ENCODE measurements at places on chromosomes 16 and 17. TPM values are rescaled to one million over a fixed set of nuclear protein-coding genes. Genes with fewer than 3 reads are reported as not detected.

The AGRP gene
- total RNA-seq = not detected

GRCh38 chr17:33352526-33352925 lies 59.4 kb upstream of the ASIC2 start:
- no peak for DNase-seq
- no peak overlapping the region for H3K4me3 ChIP-seq
- H3K27me3 ChIP-seq = no peaks in the 10 kb centered on the region
- no peaks in the 10 kb centered on the region for H3K4me1 ChIP-seq

DNA sequence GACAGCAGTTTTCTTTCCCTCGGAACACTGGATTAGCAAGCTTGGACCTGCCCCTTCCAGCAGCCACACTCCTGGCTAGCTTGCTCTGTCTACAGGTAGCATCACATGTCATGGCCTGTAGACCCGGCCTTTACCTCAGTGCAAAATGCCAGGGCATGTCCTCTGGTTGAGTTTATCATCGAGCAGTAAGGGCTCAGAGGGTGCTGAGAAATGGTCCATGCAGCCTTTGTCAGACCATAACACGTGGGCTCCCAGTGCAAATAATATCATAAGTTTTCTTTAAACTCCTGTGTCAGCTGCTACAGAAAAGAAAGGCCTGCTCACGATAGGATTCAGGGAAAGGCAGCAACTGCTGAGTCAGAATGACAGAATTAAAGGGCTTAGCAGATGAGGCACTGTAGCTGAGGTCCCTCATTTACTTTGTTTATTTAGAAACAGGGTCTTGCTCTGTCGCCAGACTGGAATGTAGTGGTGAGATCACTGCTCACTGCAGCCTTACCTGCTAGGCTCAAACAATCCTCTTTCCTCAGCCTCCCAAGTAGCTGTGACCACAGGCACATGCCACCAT lies 8.0 kb upstream of the GNA13 start:
- H3K4me1 ChIP-seq = no peaks in the 10 kb centered on the region
- H3K4me3 ChIP-seq = no peak overlapping the region
- H3K27me3 ChIP-seq = no peaks in the 10 kb centered on the region
- no peaks in the 10 kb centered on the region for H3K36me3 ChIP-seq

The SNRNP25 gene
- 12.0 TPM for total RNA-seq

DNA sequence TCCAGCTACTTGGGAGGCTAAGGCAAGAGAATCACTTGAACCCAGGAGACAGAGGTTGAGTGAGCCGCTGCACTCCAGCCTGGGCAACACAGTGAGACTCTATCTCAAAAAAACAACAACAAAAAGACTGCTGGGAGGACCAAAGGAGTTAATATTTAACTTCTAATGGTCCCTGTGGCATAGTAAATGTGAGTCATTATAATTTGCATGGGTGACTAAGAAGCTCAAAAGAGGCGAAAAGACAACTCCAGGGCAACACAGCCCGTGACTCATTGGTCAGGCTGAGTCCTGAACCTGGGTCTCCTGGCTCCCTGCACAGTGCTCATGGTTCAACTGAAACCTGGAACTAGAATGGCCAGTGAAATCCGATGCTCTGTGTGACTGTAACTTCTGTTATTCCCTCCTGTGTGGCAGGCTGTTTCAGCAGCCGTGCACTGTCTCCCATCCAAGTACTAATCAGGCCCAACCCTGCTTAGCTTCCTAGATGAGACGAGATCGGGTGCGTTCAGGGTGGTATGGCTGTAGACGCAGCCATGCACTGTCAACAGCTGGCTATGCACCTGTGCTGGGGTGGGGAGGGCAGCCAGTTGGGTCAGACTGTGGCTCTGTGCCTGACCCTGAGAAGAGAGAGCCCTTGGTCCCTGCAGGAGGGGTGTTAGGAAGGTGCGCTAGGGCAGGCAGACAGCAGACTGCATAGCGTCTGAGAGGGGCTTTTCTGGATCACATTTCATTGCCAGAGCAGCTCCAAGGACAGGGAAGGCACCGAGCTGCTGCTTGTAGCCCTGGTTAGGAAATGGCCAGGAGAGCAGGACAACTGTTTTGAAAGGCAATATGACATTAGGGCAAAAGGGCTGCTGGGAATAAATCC lies 14.5 kb upstream of the GPRC5C start:
- no peak overlapping the region for H3K4me3 ChIP-seq
- H3K36me3 ChIP-seq = no peaks in the 10 kb centered on the region
- no peak overlapping the region for H3K27ac ChIP-seq
- H3K27me3 ChIP-seq = no peaks in the 10 kb centered on the region
- no peak for DNase-seq
- no peaks in the 10 kb centered on the region for H3K4me1 ChIP-seq

DNA sequence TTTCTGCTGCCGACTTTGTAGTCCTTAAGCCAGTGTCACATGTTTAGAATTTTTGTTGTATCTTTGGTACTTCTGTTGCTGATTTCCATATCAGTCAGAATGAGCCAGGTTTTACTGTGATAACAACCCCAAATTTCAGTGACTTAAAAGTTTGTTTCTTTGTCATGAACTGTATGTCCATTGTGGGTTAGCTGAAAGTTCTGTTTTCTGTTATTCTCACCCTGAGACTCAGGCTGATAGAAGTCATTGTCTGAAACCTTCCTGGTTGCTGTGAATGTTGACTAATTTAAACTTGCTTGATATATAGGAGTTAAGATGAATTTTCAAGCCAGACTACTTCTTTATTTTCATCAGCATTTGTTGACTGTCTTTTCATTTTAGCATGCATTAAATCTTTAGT lies 68.8 kb downstream of the MRTFB start:
- H3K36me3 ChIP-seq = no peaks in the 10 kb centered on the region
- no peak overlapping the region for H3K27ac ChIP-seq
- no peak for DNase-seq
- H3K4me1 ChIP-seq = no peaks in the 10 kb centered on the region
- H3K27me3 ChIP-seq = no peaks in the 10 kb centered on the region
- H3K4me3 ChIP-seq = no peak overlapping the region

- peaks cover 3% of the 10 kb centered on the region for H3K36me3 ChIP-seq
- H3K27me3 ChIP-seq = no peaks in the 10 kb centered on the region
- no peak overlapping the region for H3K4me3 ChIP-seq
- no peak for DNase-seq
Observed at GRCh38 chr17:42199416-42200011, 5.2 kb upstream of the GHDC start.

DNA sequence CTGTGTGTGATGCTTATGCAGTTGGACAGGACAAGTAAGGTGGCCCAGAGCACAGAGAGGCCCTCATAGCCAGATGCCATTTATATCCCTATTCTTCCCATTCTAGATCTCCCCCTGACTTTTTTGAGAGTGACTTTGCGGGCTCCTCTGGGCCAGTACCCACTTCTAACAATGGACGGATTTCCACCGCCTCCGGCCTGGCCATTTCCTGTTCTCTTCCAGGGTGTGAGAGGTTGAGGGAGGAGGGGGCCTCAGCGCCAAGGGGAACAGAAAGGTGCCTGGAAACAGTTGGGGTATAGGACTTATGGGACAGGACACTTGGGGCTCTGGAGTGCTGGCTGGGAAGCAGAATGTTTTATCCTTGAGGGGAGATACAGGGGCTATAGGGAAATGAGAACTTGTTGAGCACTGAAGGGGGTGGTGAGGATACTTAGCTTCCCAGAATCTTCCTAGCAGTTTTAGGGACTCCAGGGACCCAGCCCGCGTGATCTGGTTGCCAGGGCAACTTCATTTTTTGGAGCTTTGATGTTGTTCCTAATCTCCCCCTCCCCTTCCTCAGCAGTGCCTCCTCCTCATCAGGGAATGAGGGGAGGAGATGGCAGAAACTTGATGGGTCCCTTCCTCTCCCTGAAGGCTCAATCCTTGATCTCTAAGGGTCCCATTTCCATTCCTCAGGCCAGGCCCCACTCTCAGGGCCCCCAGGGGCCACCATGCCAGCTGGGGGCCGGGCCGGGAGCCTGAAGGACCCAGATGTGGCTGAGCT lies 3.6 kb downstream of the TAOK2 start:
- H3K4me3 ChIP-seq = no peak overlapping the region
- peak overlapping the region; percentile 16 for H3K27ac ChIP-seq
- H3K27me3 ChIP-seq = no peaks in the 10 kb centered on the region
- no peak for DNase-seq
- no peaks in the 10 kb centered on the region for H3K4me1 ChIP-seq

DNA sequence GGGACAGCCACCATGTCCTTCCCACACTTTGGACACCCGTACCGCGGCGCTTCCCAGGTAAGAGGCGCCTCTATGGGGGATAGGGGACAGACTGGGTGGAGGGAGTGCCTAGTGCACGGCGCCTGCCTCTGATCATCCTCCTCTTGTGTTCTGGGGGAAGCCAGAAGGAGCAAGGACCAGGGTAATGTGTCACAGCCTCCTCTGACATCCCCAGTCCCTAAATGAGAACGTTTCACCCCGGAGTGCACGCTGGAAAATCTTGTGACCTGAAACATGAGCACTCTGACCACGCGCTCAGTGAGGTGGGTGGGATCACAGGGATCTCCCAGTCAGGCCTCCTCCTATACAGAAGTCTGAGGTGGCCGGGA lies 1.1 kb downstream of the IRX6 start:
- H3K4me1 ChIP-seq = no peaks in the 10 kb centered on the region
- H3K27ac ChIP-seq = no peak overlapping the region
- DNase-seq = no peak

- H3K4me1 ChIP-seq = no peaks in the 10 kb centered on the region
- H3K27me3 ChIP-seq = peaks cover 3% of the 10 kb centered on the region
- H3K36me3 ChIP-seq = no peaks in the 10 kb centered on the region
- no peak overlapping the region for H3K27ac ChIP-seq
- H3K4me3 ChIP-seq = no peak overlapping the region
- no peak for DNase-seq
Observed at GRCh38 chr17:49696233-49696761, 11.5 kb downstream of the SLC35B1 start.

The STAC2 gene
- not detected for total RNA-seq

DNA sequence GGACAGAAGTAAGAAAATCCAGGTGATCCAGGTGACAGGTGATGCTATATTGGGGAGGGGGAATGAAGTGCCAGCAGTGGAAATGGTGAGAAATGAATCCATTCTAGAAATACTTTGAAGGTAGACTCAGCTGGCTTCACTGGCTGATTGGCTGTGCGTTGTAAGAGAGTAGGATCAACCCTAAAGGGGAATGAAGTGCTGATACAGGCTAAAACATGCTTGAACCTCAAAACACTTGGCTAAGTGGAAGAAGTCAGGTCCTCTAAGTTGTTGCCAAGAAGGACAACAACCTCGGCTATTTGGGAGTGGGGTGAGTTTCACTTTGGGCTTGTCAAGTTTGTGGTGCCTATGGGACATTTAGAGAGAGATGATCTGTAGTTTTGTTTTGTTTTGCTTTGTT lies 24.1 kb upstream of the SCNN1B start:
- H3K27ac ChIP-seq = no peak overlapping the region
- DNase-seq = no peak
- no peak overlapping the region for H3K4me3 ChIP-seq
- H3K4me1 ChIP-seq = no peaks in the 10 kb centered on the region
- no peaks in the 10 kb centered on the region for H3K36me3 ChIP-seq
- H3K27me3 ChIP-seq = no peaks in the 10 kb centered on the region

DNA sequence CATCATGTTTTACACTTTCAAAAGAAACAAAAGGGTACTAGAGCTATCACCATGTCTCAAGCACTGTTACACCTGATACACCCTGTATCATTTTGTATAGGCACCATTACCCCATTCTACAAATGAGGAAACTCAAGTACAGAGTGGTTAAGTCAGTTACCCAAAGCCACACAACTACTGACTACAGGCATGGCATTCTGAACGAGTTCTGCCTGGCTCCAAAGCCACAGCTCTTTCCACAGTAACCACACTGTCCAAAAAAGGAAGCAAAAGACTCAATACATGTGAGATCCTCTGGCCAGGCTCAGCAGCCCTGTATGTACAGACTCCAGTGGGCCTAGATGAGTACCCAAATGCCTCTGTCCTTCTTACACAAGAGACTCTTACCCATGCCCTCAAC lies 4.7 kb downstream of the DYNC1LI2 start:
- no peak overlapping the region for H3K27ac ChIP-seq
- H3K4me1 ChIP-seq = no peaks in the 10 kb centered on the region
- H3K4me3 ChIP-seq = no peak overlapping the region
- peaks cover 20% of the 10 kb centered on the region for H3K36me3 ChIP-seq
- DNase-seq = no peak

GRCh38 chr16:73878611-73879010 lies 418.0 kb upstream of the PSMD7 start:
- H3K27me3 ChIP-seq = no peaks in the 10 kb centered on the region
- H3K27ac ChIP-seq = no peak overlapping the region
- H3K4me3 ChIP-seq = no peak overlapping the region
- no peaks in the 10 kb centered on the region for H3K36me3 ChIP-seq

The ACD gene
- 5.0 TPM for total RNA-seq

The OR2C1 gene
- 0.49 TPM for total RNA-seq

DNA sequence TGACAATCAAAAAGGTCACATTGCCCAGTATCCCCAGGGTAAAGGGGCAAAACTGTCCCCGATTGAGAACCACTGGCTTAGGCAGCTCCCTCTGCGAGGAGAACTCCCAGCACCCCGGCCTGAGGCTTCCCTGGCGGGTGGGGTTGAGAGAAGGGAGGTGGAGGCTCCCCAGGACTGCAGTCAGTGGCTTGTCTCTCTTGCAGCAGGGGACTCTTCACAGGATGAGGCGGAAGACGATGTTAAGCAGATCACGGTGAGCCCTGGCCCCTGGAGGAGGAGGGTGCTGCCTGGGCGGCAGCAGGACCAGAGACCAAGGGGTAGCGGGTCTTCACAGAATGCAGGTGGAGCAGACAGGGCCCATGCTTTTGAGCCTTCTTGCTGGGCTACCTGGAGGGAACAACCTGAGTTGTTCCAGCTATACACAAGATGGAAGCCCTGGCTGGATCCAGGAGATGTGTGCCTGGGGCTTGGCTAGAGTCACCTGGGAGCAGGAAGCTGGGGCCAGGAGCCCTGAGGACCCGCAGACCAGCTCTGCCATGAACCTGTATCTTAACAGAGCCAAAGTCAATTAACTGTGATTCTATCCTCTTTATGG lies 16.8 kb downstream of the POLR3E start:
- no peaks in the 10 kb centered on the region for H3K27me3 ChIP-seq
- H3K27ac ChIP-seq = no peak overlapping the region
- peaks cover 9% of the 10 kb centered on the region for H3K36me3 ChIP-seq
- peak; percentile 35 for DNase-seq

- no peak overlapping the region for H3K27ac ChIP-seq
- H3K36me3 ChIP-seq = no peaks in the 10 kb centered on the region
- H3K4me3 ChIP-seq = no peak overlapping the region
- H3K27me3 ChIP-seq = no peaks in the 10 kb centered on the region
- no peaks in the 10 kb centered on the region for H3K4me1 ChIP-seq
Observed at GRCh38 chr17:41256291-41256685, 1.1 kb downstream of the KRTAP9-9 start.

GRCh38 chr16:22192261-22193062 lies 13.6 kb upstream of the EEF2K start:
- peak; percentile 82 for DNase-seq
- no peaks in the 10 kb centered on the region for H3K27me3 ChIP-seq
- H3K27ac ChIP-seq = peak overlapping the region; percentile 94
- H3K4me3 ChIP-seq = peak overlapping the region; percentile 30

GRCh38 chr16:70430667-70431536 lies 8.0 kb downstream of the ST3GAL2 start:
- H3K27ac ChIP-seq = peak overlapping the region; percentile 76
- H3K4me3 ChIP-seq = no peak overlapping the region
- no peak for DNase-seq
- peaks cover 52% of the 10 kb centered on the region for H3K4me1 ChIP-seq
- H3K36me3 ChIP-seq = no peaks in the 10 kb centered on the region
- H3K27me3 ChIP-seq = no peaks in the 10 kb centered on the region

Data from right lobe of liver (tissue), 6 donors.